ENCODE measurements at places on chromosomes 2 and 18.

GRCh38 chr2:85133751-85134254 is 611 bp downstream of the TCF7L1 start:
- no peak for DNase-seq

- DNase-seq: no peak
These were observed 256.0 kb downstream of the DCDC2C start for GRCh38 chr2:3959372-3959771.

DNA sequence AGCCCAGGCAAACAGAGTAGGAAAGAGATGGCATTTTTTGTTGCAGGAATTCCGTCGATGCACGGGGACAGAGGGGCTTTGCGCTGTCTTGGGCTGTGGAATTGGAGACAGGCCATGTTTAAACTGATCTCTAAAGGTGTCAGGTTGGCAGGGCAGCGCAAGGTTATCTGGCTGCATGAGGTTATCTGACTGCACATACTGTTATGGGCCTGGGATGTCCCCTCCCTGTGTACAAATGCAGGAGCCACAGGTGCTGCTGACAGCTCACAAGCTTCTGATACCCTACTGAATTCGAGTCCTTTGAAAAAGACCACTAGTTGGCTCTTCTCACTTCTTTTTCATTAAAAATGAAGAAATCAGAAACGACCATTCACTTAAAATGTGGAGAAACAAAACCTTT is 255.4 kb downstream of the PLCL1 start:
- DNase-seq: no peak

DNA sequence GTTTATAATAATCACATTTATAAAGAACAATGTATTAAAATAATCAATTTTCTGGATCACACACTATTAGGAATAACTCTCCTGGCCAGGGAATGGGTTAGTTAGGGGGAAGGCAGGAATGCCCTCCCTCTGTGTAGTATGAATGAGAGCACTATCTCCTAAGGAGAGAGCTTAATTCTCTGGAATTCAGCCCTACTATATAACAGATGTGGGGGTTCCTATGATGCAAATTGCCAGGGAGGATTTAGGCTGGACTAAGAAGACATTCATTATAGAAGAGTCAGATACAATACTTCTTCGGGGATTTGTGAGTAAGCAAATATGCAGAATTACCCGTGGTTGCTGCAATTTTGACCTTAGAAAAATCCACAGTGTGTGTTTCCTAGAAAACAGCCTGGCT is 250.1 kb upstream of the VRK2 start:
- DNase-seq: no peak

GRCh38 chr2:118319271-118319684 is 231.0 kb downstream of the INSIG2 start:
- DNase-seq: no peak

GRCh38 chr2:170467568-170468422 is 247.3 kb upstream of the SP5 start:
- no peak for DNase-seq

GRCh38 chr2:47708801-47709499 is 74.0 kb upstream of the MSH6 start:
- no peak for DNase-seq

GRCh38 chr2:216571178-216571908 is 61.9 kb upstream of the IGFBP2 start:
- DNase-seq: no peak

DNA sequence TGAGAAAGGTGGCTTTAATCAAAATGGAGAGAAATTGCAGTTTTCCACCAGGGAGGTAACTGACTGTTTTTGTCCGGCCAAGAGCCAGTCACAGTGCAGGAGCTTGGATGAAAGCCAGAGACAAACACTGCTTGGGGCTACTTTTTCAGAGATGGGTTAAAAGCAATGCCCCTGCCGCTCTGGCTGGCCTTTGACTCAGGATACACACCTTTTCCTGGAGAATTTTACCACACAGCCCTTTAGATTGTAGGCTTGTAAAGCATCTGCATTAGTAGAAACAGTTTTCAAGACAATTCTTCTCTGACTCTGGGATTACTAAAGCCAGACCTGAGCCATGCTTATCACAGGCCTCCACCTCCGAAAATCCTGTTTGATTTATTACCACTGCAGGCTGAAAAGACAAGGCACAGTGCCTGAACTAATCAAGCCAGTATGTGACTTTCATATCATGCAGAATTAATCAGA is 79.7 kb downstream of the CCBE1 start:
- DNase-seq: no peak

DNA sequence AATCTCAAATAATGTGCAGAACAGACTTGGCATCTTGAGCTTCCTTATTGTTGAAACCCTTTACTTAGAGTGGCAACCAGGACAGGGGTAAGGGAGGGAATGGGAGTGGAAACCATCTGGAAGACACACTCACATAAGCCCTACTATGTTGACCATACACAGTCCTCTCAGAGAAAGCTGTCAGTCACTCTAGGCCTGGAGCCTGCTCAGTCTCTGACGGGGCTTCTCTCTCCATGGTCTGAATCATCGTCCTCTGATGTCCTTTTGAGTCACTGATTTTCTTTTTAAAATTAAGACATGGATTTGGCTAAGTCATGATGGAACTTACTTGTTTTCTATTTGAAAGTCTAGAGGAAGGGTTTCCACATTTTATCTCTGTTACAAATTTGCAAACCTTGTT is 74.0 kb downstream of the MYO1B start:
- DNase-seq: no peak

GRCh38 chr2:16245481-16246054 is 305.2 kb downstream of the MYCN start:
- no peak for DNase-seq

DNA sequence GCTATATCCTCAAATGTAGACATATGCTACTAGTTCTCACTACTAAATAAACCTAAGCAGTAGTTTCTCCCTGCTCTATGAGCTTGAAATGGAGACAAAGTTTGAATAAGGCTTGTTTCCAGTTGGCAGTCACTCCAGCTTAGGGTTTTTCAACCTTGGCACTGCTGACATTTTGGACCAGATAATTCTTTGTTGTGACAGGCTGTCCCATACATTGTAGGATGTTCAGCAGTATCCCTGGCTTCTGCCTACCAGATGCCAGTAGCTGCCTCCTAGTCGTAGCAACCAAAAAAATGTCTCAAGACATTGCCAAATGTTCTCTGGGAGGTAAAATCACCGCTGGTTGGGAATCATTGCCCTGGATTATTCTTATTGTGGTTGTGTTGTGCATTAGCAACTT is 182.7 kb upstream of the PARD3B start:
- DNase-seq: no peak

Data from stimulated activated CD8-positive, alpha-beta memory T cell treated with anti-CD3 and anti-CD28 coated beads, Interleukin-15, amount 100 ng/mL, for 24 hours (primary cell).